Pons (tissue), 1 donor: ENCODE measurements at places on chromosomes 6 and 20.

DNA sequence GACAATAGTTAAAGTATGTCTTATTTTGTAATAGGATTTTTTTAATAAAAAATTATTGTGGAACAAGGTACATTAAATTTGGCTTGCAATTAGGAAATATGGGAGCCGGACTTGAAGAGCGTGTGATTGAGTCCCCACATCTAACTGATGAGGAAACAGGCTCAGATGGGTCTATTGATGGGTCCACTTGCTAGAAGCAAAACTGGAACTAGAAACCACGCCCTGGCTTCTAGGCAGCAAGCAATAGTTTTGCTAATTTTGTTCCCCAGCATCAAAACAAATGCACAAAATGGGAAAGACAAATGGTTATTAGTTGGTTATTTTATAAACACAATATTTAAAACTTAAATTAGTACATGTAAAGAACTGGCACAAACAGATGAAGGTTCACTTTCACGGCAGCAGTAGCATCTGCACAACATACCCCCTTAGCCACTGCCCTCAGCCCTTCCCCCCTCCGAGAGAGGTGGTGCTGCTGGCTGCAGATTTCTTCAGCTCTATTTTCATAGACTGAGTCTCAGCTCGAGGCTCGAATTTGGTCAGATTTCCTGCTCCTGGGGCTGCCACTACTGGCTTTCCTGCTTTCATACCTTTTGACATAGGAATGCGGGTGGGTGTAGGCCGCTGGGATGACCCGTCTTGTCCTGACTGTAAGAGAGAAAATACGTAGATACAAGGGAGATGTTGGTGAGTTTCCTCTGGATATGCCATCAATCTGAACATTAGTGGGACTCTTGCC lies 23.8 kb upstream of the TMEM30A start:
- no peak for DNase-seq

DNA sequence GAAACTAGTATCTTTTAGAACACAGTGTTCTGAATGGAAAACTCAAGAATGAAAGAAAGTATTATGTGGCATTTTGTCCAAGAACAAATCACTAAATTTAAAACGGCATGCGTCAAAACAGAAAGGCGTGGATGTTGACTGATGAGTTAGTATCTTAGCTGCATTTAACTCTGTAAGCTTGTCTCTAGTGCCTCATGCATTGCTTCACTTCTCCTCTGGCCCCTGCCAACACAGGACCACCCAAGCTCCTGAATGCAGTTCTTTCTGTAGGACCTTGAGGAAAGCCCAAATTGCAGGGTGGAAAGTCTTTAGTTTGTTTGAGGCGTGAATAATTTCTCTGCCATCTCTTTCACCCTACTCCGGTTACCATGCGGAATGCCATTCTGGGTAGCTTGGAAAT lies 632.2 kb downstream of the COL12A1 start:
- no peak for DNase-seq

DNA sequence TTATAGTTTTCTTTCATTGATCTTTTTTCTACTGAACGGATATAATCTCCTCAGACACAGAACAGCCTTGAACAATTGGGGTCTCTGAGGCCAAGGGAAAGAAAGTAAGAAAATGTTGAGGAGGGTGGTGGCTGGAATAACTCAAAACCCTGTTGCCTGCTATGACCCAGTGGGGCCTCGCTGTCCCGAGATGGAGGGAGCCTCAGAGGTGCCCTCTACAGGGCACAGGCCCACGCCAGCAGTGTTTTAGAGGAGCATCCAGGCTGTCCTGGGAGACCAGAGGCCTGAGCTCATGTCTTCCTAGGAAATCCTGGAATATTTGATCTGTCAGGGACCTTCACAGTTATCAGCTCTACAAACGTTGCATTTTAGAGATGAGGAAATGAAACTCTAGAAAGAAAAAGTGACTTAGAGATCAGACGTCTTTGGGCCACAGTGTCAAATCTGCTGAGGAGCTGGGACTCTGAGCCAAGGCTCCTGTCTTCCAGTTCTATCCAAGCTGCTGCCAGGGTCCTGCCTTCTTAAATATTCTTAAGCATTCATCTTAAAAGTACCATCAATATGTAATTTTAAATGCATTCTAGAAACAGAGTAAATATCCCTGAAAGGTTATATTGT lies 26.3 kb downstream of the ALDH5A1 start:
- peak; percentile 8 for DNase-seq

DNA sequence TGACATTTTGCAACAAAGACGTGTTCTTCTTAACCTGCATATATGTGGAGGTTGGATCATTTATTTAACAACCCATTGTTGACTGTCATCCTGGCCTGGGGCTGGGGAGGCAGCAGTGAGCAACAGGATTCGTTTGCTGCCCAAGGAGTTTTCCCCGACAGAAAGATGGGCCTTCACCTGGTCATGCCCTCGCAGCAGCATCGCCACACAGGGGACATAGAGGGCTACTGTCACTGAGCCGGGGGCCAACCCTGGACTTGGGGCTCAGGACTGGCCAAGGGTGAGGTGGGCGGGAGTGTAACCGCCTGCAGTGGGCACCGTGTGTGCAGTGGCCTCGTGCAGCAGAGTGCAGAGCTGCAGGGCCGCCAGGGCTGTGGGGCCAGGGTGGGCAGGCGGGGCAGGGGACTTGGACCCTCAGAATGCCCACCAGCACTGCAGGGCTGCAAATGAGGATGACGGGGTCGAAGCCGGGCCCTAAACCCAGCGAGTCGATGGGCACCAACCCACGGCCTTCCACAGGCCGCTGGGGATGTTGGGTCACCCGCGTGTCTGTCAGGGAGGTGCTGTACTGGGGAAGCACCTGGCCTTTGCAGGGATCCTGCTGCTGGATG lies 11.8 kb downstream of the DUSP22 start:
- no peak for DNase-seq

- no peak for DNase-seq
These were observed 63.8 kb downstream of the GMDS start for GRCh38 chr6:2181567-2181966.

- no peak for DNase-seq
These were observed 4.1 kb upstream of the SNAI1 start for GRCh38 chr20:49978685-49979029.

DNA sequence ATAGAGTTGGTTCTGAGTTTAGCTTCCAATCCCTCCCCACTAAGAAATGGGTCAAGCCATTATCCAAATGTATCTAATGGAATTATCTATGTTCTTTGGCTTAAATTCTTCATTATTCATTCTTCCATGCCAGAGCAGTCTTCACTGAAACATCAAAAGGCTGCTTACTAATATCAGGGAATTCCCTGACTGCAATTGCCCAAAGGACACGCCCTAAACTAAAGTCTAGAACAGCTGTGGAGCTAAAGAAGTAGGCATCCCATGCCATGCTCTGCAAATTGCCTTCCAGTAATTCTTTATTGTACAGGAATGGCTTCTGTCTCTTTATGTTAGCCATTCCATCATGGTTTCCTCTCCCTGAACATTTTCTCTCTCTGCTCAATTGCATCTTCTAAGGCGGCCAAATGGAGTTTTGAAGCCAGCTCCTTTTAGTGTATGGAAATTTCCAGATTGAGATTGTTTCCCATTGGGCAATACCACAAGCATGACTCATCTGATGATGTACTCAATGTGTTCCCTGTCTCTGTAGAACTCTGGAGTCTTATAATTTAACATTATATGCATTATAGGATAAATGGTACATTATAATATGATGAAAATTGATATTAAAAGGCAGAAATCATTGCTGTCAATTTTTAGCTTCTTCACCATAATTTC lies 28.8 kb upstream of the TSHZ2 start:
- DNase-seq: no peak

DNA sequence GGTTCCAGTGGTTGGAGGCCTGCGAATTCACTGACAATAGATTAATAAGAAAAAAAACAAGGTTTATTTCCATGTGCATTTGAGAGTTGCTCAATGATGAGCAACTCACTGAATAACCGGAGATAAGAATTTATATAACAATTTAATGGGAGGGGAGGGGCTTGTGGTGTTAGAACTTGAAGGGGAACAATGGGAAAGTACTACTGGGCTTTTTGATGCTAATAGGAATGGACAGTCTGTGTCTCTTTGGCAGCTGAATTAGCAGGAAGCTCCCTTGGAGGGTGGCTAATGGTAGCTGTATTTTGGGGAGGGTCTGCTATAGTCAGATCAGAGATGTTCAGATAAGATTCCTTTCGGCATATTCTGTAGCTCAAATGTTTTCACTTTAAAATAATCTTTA lies 62.4 kb upstream of the GMDS start:
- no peak for DNase-seq

DNA sequence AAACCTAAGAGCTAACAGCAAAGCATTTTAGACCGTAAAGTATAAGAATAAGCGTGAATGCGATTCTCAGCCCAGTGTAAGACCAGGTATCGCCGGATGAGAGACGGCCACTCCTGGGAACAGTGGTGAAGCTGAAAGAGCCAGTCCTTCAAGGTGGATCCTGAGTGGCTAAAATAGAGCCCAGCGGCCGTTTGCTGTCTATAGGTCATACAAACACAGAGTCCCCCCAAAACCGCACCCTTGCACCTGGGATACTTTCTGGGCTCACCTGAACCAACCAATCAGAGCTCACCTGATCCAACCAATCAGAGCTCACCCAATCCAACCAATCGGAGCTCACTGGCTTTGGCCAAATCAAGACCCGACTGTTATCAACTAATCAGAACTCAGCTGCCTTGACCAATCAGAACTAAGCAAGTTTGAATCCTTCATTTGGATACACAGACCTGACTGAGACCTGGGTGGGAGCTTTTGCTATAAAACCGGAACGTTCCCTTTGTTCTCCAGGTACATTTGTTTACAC lies 248.2 kb downstream of the DLL1 start:
- no peak for DNase-seq

GRCh38 chr20:11867291-11867919 lies 50.3 kb upstream of the BTBD3 start:
- DNase-seq: no peak

DNA sequence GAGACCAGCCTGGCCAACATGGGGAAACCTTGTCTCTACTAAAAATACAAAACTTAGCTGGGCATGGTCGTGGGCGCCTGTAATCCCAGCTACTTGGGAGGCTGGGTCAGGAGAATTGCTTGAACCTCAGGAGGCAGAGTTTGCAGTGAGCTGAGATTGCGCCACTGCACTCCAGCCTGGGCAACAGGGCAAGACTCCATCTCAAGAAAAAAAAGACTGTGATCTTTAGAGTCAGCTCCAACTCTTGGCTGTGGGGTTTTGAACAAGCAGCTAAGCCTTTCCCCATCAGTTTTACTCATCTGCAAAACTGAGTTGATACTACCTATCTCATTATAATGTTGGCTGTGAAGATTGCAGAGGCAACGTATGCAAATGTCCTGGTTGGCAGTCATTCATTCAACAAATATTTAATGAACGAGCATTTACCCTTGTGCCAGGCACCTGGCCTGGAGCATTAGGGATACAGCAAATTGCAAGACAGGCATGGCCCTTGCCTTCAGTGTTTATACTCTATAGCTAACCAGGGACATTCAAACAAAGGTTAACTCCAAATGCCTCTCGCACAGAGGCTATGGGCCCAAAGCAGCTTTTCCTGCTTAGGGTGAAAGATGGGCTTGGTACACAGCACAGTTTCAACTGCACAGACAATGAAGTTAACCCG lies 37.8 kb downstream of the ILRUN start:
- DNase-seq: no peak

DNA sequence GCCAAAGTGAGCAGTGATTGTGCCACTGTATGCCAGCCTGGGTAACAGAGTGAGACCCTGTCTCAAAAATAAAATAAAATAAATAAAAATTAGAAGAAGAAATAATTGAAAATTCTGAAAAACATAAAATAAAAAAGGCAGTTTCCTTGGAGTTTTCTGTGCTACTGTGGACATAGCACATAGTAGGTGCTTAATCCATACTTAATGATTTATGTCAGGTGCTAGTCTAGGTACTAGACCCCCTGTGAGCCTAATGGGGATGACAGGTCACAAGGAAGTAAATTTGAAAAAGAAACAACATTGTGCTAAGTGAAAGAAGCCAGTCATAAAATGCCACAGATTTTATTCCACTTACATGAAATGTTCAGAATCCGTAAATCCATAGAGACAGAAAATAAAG lies 9.2 kb upstream of the SLC9A8 start:
- DNase-seq: no peak

GRCh38 chr20:38962928-38963401 lies 821 bp downstream of the DHX35 start:
- no peak for DNase-seq

DNA sequence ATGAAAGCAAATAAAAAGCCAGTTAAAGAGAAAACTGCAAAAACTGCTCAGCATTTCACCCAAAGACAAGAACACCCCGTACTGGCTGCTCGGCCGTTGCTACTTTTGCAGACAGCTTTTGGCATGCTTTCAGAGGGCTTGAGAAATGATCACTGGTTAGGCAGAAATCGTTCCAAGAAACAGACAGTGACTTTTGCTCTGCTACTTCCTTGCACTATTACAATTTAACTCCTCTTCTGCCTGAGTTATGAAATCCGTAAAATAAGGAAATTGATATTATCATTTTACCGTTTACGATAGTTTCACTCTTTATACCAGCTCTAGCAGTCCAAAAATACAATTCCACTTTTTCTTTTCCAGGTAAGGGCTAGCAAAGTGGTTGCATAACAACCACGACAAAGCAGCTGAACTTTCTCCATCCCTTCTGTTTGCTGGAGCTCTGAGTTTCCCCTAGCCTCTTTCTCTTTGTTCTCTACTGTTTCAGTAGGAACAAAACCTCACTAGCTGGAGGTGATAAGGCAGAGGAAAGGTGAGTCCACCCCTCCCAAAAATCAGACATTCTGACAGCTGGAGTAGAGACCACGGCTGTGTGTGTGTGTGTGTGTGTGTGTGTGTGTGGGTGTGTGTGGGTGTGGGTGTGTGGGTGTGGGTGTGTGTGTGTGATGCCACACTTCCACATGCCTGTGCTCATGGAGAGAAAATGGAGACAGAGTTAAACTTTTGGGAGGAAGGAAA lies 191.8 kb upstream of the RREB1 start:
- DNase-seq: peak; percentile 66

GRCh38 chr20:6919792-6920468 lies 152.4 kb downstream of the BMP2 start:
- peak; percentile 17 for DNase-seq

DNA sequence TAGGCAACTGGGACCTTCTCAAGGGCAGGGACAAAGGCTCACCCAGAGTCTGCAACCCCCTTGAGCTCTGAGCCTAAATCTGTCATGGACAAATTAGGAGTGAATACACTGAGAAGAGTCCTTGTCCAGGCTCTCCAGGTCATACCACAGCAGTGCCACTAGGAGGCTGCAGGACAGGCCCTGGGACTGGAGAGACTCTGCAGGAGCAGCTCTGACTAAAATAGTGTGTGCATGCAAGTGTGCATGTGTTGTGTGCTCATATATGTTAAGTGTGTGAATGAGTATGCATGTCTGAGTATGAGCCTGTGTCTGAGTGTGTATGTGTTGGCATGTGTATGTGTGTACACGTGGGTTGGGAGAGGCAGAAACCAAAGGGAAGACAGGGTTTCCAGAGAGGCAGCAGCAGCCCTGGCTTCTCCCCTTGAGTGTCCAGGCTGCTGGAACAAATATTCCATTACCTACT lies 27.1 kb downstream of the MRPL14 start:
- no peak for DNase-seq
